ENCODE measurements at places on chromosomes 7 and 10.

DNA sequence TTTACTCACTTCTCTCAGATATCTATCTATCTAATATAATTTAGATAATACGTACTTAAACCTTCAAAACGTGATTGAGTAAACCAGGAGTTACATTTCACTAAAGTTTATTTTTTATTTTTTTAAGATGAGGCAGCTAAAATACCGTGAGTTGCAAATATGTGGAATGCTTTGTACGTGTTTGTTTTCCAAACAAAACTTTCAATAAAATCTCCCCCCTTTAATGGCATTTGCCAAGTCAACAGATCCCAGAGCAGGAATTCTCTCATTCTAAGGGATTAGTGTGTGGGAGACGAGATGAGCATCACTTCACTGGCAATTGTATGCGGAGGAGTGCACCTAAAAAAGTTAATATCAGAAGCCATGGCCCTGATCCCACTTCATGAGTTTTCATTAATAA is 53.7 kb upstream of the MAGI2 start:
- no peak for DNase-seq

- DNase-seq: no peak
Observed at GRCh38 chr10:8034466-8035005, 20.0 kb upstream of the GATA3 start.

DNA sequence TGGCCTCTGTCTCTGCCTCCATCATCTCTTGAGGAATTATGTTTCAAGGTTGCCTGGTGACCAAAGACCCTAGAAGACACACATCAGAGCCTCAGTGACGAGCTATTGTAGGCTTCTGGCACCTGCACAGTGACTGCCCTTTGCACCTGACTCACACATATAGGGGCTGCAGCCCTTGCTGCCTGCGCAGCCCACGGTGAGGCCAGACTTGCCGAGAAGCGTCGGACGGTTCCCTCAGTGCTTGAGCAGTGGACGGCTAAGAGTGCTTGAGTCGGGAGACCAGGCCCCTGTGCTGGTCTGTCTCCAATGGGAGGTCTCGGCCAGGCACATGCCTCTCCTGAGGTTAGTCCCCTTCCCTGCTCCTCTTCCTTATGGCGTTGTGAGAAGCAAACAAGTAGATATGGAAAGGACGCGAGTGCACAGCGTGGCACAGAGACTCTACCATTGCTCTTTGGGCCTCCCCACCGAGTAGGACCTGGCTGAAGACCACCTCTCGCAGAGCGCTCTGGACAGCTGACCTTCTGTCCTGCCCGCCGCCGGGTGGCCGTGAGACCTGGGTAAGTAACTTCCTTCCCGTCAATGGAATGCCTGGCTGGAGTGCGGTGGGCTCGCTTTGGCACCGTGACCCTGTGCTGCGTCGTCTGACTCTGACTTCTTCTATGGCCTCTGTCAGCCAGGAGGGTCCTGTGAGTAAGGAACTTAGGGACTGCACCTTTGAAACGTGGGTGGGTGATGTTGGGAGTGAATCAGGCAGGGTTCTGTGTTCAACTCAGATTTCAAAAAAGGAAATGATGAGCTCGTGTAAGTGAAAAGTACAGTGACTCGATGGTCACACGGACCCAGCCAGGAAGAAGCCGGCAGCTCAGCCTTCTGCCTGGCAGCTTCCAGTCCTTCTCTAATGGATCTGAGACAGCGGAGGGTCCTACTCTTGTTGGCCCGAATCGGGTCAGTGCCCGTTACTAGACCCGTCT is 33.7 kb downstream of the ZNF775 start:
- no peak for DNase-seq

- DNase-seq: no peak
Observed at GRCh38 chr10:89867964-89868363, 166.6 kb downstream of the KIF20B start.

GRCh38 chr7:25117226-25118047 is 7.6 kb downstream of the CYCS start:
- no peak for DNase-seq

- no peak for DNase-seq
Observed at GRCh38 chr7:8185926-8186683, 75.9 kb downstream of the ICA1 start.

DNA sequence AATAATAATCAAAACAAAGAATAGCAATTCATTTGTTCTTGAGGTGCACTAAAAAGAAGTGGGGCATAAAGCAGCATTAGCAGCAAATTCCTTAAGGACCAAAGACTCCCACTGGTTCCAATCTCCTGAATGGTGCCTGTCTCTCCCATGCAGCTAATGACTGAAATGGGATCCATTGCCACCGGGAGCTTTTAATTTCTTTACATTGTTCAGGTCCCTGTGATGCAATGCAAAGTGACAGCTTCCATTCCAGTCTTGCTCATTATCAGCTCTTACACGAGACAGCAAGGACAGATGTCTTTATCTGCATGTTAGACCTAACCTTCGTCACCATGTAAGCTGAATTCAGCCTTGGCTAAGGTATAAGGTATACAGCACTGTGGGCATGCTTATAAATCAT is 148.1 kb downstream of the POU6F2 start:
- no peak for DNase-seq

GRCh38 chr10:89609833-89610346 is 35.2 kb downstream of the PANK1 start:
- no peak for DNase-seq
